ENCODE measurements at places on chromosomes 13 and 19. TPM values are rescaled to one million over a fixed set of nuclear protein-coding genes. Genes with fewer than 3 reads are reported as not detected.

RFX1 gene
- 2.0 TPM for total RNA-seq

EFNA2 gene
- not detected for total RNA-seq

ZNF100 gene
- 2.8 TPM for total RNA-seq

PCDH9 gene
- 6.1 TPM for total RNA-seq

TRIP10 gene
- 47.0 TPM for total RNA-seq

LILRB5 gene
- not detected for total RNA-seq

CAMSAP3 gene
- total RNA-seq = under 0.01 TPM

BST2 gene
- total RNA-seq = 1.6 TPM

VSTM2B gene
- total RNA-seq = not detected

C19orf67 gene
- total RNA-seq = not detected

TTC9B gene
- not detected for total RNA-seq

RGCC gene
- 8.3 TPM for total RNA-seq

PNPLA6 gene
- total RNA-seq = 71.9 TPM

IGFL4 gene
- total RNA-seq = not detected

C13orf42 gene
- not detected for total RNA-seq

GJA3 gene
- total RNA-seq = under 0.01 TPM

ZSWIM9 gene
- total RNA-seq = 0.97 TPM

ZNF543 gene
- 10.0 TPM for total RNA-seq

PSG3 gene
- total RNA-seq = not detected

TMEM150B gene
- not detected for total RNA-seq

NLRP11 gene
- total RNA-seq = not detected

PSG11 gene
- not detected for total RNA-seq

GPR12 gene
- not detected for total RNA-seq

RTBDN gene
- total RNA-seq = not detected

ZNF667 gene
- total RNA-seq = 5.2 TPM

PSG2 gene
- not detected for total RNA-seq

MBD3L2 gene
- not detected for total RNA-seq

ATP1A3 gene
- total RNA-seq = 4.9 TPM

CATSPERD gene
- total RNA-seq = not detected

MIA gene
- total RNA-seq = not detected

ZNF575 gene
- total RNA-seq = not detected

LGALS13 gene
- total RNA-seq = not detected

UGGT2 gene
- 49.6 TPM for total RNA-seq

CLEC11A gene
- total RNA-seq = 169 TPM

ZNF177 gene
- total RNA-seq = 1.8 TPM

NDUFA13 gene
- total RNA-seq = 30.1 TPM

ENOX1 gene
- total RNA-seq = 1.8 TPM

RASL11A gene
- total RNA-seq = 5.8 TPM

LIPE gene
- 3.4 TPM for total RNA-seq

KLK14 gene
- total RNA-seq = not detected

ATP8B3 gene
- 1.1 TPM for total RNA-seq

ZNF90 gene
- total RNA-seq = 0.16 TPM

LIM2 gene
- not detected for total RNA-seq

FCAR gene
- total RNA-seq = not detected

CALR3 gene
- total RNA-seq = not detected

IZUMO2 gene
- not detected for total RNA-seq

ZNF99 gene
- total RNA-seq = not detected

EXOC3L2 gene
- 0.18 TPM for total RNA-seq

CYP4F3 gene
- total RNA-seq = not detected

FRY gene
- total RNA-seq = 1.5 TPM

ZNF460 gene
- total RNA-seq = 44.1 TPM

AZU1 gene
- not detected for total RNA-seq

FXYD5 gene
- total RNA-seq = 147 TPM

LCP1 gene
- 11.7 TPM for total RNA-seq

PSG1 gene
- total RNA-seq = not detected

SIAH3 gene
- total RNA-seq = not detected

COX7A1 gene
- total RNA-seq = 35.2 TPM

EFNB2 gene
- 4.7 TPM for total RNA-seq

ARRDC2 gene
- total RNA-seq = 67.3 TPM
